Esophagus mucosa (tissue), 1 donor: ENCODE measurements at places on chromosomes 7 and 10.

DNA sequence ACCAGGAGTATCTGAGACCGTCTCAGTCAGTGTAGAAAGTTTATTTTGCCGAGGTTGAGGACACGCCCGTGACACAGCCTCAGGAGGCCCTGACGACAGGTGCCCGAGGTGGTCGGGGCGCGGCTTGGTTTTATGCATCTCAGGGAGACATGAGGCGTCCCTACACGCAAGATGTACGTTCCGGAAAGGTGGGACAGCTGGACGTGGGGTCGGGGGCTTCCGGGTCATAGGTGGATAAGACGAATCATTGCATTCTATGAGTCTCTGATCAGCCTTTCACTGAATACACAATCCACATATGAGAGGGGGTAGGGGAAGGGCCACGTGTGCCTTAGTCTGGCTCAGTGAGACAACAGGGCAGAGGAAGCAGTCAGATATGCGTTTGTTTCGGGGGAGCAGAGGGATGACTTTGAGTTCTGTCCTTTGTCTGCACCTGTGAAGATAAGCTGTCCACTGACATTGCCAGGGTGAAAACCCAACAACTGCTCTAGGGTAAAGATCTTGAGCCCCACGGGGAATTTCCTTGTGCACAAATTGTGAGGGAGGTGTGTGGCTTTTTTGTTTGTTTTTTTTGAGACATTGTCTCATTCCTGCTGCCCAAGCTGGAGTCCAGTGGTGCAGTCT lies 66.2 kb downstream of the DNAJB6 start:
- ATAC-seq = no peak

DNA sequence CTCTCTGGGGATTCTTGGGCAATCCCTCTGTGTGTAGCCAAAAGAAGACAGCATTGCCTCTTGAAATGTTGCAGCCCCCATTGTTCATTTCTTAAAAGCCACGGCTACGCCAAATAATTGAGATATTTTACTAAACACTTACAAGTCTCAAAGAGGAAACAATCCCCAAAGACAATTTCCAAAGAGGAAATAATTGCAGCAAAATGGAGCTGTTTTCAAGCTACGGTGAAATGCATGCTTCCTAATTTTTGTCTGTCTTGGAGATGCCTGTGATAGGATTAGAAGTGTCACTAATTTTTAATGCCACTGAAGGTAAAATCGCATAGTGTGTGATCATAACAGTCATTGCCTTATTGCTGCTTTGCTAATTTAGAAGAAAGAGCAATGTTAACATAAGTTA lies 72.9 kb upstream of the NAMPT start:
- ATAC-seq = no peak

GRCh38 chr10:90526721-90527120 lies 331.1 kb downstream of the HTR7 start:
- ATAC-seq = no peak

DNA sequence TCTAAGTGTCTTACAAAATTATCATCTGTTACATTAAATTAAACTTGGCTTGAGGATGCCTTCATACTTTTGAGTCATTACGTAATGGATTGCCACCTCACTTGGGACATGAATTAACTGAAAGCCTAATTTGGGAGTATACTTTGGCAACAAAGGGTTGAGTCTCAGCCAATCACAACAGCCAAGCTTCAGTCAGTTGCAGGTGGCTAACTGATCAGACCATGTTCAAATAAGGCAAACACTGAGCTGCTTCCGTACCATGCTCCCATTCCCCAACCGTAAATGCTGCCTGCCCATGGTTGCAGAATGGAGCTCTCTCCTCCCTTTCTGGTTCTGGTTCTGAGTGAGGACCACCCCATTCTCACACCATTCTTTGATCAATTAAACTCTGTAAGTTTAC lies 92.9 kb upstream of the STK17A start:
- no peak for ATAC-seq

DNA sequence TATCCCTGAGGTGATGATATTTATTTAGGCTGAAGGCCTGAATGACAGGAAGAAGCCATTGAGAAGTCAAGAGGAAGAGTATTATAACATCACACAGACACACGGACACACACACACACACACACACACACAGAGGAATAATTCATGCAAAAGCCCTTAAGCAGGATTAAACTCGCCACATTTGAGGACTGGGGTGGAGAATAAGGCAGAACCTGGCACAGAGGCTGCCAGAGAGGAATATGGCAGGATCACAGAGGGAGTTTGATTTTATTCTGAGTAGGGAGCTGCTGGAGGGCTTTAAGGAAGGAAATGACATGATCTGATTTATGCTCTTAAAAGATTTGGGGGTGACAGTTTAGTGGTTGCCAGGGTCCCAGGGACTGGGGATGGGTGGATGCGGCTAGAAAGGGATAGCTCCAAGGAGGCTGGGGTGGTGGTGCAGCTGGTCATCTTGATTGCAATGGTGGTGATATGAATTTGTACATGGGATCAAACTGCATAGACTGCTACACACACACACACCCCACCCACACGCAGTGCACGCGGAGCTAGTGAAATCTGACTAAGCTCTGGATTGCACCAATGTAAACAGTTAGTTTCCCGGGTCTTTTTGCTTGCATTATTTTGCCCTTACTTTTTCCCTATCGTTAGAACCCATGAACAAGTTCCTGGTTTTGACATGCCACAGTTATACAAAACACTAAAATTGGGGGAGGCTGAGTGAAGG lies 11.2 kb downstream of the SMURF1 start:
- peak; percentile 26 for ATAC-seq

GRCh38 chr10:52653263-52653909 lies 119.2 kb downstream of the MBL2 start:
- ATAC-seq = no peak

- no peak for ATAC-seq
Observed at GRCh38 chr7:78363866-78364265, 565.3 kb downstream of the PHTF2 start.

DNA sequence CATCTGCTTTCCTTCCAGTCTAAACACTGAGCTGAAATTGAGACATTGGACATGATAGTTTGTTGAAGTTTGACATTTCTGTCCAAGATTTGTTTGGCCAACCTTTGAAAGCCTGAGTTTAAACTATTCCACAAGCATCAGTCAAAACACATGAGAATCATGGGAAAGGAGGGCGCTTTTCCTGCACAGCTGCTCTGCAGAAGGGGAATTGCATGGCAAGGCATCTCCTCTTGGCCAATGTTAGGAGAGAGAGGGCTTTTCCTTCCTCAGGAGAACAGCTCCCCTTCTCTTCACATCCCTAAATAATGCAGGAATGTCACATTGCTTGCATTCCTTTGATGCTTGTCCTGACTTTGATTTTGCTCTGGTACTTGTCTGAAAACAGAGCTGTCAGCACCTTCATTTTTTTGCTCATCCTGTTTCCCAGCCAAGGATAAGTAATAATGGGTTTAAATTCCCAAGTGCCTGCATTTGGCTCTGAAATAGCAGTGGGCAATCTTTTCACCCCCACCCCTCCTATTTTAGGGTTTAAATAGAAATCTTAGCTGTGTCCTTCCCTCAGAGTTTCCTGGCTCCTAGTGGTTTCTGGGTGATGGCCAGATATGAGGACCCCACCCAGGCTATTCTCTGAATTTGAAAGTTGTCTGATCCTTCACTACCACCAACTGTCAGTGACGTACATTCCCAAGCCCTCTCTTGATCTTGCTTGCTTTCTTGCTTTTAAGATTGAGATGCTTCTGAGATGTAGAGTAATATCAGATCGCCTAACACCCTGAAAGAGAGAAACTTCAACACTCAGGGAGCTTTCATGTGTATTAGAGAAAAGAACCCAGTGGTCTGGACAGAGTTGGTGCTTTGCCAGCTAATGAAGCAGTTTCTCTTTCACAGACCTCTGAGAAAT lies 75.2 kb upstream of the NPVF start:
- ATAC-seq = no peak

DNA sequence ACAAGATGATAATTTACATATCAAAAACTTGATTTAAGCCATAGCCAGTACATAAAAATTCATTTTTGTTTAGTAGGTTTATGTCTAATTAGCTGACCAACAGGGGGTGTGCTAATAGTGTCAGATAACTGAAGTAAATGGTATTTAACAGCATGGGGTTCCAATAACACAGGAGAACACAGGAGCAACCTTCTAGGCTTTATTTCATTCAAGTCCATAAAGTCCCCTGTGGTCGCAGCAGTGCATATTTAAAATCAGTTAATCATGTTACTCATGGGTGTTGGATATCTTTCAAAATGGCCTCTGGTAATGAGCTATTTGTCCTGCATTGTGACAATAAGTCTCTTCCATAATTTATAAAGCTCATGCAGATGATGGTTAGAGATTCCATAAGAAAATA lies 238.6 kb downstream of the CNTNAP2 start:
- ATAC-seq = no peak

DNA sequence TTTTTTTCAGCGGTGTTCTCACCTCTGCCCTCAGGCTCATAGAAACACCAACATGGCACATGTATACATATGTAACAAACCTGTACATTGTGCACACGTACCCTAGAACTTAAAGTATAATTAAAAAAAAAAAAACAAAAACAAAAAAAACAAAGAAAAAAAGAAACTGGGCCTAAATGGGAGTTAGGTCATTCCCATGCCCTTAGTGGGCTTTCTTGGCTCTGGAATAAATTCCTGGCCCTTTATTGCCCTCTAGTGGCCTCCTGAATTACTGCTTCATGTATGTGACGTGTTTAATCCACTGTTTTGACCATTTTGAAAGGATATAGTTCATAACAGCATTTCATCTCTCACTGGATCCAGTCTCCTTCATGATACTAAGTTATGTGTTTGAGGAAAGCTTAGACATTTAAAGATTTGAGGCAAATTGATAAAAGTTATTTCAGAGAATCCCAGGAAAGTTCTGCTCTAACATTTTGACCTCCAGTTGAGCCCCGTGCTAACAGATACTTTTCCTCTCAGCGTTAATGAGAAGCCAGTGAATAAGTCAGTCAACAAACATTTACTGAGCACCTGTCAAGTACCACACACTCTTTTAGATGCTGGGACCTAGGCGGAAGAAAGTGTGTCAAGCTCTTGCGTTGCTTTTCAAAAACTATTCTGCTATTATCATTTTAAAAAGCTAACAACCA lies 54.7 kb upstream of the SYPL1 start:
- peak; percentile 72 for ATAC-seq

- no peak for ATAC-seq
Observed at GRCh38 chr7:102830197-102830596, 81.4 kb downstream of the FAM185A start.

- ATAC-seq = no peak
Observed at GRCh38 chr10:43122096-43122495, 16.1 kb upstream of the CSGALNACT2 start.

GRCh38 chr10:118116715-118117449 lies 70.1 kb upstream of the RAB11FIP2 start:
- peak; percentile 90 for ATAC-seq

DNA sequence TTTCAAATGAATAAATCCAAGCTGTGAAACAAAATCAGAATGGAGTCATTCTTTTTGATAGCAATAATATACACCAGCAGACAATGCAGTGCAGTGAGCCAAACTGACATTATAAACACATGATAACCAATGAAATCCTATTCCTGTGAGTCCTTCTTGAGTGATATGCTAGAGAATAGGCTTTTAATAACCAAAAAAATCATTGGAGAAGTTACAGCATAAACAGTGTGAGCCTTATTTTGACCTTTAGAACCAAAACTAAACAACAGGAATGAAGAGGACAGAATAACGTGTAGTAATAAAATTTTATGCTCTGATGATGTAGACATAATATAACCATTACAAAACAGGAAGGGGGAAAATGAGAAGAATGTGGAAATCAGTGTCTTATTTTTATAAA lies 8.7 kb downstream of the HUS1 start:
- no peak for ATAC-seq

- ATAC-seq = no peak
Observed at GRCh38 chr10:129601737-129602136, 134.7 kb downstream of the MGMT start.

GRCh38 chr7:83271212-83272099 lies 108.8 kb upstream of the PCLO start:
- no peak for ATAC-seq

- ATAC-seq = no peak
Observed at GRCh38 chr10:60048091-60048501, 141.7 kb upstream of the CCDC6 start.

DNA sequence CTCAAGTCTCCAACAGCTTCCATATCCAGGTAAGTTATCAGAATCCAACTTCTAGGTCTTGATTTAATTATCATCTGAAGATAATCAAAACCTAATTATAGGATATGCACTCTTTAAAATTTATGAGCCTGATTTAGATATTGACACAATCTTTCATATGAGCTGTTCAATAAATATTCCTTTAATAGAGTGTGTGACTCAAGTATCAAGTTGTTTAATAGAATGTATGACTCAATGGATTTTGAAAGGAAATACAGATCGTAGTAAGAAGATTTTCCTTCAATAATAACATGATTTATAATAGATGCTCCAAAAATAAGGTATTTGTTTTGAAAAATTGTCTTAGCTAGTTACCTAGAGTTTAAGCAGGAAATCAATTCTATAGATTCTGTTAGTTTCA lies 97.8 kb downstream of the ABCA13 start:
- ATAC-seq = no peak

- ATAC-seq = no peak
Observed at GRCh38 chr10:88618496-88618895, 31.9 kb downstream of the LIPJ start.

GRCh38 chr7:142150356-142150755 lies 38.8 kb downstream of the MGAM2 start:
- ATAC-seq = no peak

GRCh38 chr10:27558612-27559020 lies 54.5 kb downstream of the RAB18 start:
- ATAC-seq = peak; percentile 60

DNA sequence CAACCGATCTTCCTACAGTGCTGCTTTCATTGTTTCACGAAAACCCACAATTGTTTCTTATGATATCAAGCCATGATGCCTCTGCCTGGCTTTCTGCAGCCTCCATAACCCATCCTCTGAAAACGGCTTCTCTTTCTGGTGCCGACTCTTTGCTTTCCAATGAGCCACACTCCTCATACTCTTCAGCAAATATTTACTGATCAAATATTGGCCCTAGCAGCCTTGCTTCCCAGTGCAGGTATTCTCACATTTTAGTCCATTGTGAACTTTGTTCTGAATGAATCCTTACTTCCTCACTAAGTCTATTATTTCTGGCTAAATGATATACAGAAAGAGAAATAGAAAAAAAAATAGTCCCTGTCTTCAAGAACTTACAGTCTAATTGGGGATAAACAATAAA lies 35.5 kb downstream of the LAMB1 start:
- no peak for ATAC-seq

DNA sequence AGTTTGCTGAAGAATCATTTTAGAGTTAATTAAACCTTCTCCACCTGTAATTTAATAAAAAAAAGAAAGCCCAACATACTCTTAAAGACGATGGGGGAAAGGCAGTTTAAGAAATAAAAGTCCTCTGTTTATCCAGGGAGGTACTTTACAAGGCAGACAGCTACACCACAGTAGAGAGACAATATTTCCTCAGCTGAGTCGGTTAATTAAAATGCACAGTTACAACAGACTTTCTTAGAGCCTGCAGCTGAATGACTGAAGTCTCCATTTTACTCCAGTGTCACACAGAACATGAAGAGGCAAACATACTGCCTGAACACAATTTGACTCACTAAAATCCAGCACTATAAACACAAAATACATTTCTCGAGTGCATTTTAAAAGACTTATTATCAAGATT lies 15.1 kb downstream of the LRRTM3 start:
- ATAC-seq = no peak

- no peak for ATAC-seq
Observed at GRCh38 chr7:83394776-83395175, 232.1 kb upstream of the PCLO start.

- ATAC-seq = no peak
Observed at GRCh38 chr7:157111311-157111710, 27.4 kb upstream of the UBE3C start.
